Hematopoietic multipotent progenitor cell treated with erythropoietin and hydrocortisone succinate and interleukin-3 and kit ligand, for 15 days (in vitro differentiated cells): ENCODE measurements at places on chromosomes 3 and 15.
A peak's percentile ranks its signal among the peaks of the same experiment; 100 is the strongest.

GRCh38 chr3:30353711-30354467 is 252.5 kb upstream of the TGFBR2 start:
- no peak for DNase-seq

DNA sequence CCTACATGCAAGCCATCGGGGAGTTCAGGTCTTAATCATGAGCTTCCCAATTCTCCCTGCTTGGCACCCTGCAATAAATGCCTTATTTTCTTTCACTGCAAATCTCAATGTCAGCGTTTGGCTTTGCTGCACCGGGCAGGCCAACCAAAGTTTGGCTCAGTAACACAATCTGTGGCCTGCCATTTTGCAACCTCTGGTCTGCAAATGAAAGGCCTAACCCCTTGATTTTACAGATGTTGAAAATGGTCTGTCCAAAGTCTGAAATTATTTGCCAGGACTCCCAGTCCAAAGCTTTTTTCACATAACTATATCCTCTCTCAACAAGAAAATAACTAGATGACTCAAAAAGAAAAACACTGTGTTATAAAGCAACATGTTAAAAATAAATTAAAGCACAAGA is 34.0 kb upstream of the LEKR1 start:
- no peak for DNase-seq

DNA sequence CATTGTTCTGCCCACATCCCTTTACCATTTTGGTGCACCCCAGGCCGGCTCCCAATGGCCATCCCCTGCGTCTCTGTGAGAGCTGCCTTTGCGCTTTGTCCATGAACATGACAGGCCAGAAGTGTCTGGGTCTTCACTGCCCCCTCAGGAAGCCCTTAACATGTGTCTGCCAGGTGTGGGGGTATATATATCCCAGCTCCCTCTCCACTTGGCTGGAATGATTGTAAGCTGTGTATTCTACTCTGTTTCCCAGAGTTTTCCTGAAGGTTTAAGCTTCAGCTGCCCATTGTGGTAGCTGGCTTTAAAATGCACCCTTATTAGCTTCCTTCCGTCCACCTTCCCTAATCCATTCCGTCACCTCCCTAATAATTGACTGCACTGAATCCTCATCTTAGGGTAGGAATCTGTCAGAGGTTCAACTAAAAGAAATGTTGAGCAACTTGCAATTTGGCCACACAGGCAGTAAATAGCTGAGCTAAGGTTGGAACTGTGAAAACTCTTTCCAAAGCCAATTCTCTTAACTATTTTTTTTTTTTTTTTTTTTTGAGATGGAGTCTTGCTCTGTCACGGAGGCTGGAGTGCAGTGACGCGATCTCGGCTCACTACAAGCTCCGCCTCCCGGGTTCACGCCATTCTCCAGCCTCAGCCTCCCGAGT is 30.4 kb upstream of the UBE2E1 start:
- DNase-seq: no peak

GRCh38 chr3:144003051-144003450 is 31.4 kb downstream of the DIPK2A start:
- DNase-seq: no peak

GRCh38 chr3:196740481-196741248 is 1.0 kb downstream of the PAK2 start:
- DNase-seq: peak; percentile 25

GRCh38 chr3:87987952-87988351 is 70.9 kb downstream of the CGGBP1 start:
- peak; percentile 32 for DNase-seq

DNA sequence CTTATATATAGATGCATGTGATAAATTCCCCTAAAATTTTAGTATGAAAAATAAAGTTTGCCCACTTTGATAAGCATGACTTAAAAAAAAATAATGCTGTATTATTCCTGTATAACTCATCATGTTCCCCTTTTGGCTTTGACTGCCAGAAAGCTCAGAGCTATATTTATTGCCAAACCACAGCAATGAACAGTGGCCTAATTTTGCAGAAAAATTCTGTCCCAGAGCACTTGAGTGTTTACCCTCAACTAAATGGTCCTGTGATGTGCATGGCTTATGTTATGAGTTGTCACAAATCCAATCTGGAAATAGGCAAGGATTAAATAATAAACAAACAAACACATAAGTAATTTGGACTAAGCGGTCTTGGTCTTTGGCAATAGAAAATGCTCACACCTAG is 276.7 kb downstream of the SLC9A9 start:
- DNase-seq: no peak

GRCh38 chr3:155330370-155330769 is 36.9 kb upstream of the STRIT1 start:
- DNase-seq: no peak

DNA sequence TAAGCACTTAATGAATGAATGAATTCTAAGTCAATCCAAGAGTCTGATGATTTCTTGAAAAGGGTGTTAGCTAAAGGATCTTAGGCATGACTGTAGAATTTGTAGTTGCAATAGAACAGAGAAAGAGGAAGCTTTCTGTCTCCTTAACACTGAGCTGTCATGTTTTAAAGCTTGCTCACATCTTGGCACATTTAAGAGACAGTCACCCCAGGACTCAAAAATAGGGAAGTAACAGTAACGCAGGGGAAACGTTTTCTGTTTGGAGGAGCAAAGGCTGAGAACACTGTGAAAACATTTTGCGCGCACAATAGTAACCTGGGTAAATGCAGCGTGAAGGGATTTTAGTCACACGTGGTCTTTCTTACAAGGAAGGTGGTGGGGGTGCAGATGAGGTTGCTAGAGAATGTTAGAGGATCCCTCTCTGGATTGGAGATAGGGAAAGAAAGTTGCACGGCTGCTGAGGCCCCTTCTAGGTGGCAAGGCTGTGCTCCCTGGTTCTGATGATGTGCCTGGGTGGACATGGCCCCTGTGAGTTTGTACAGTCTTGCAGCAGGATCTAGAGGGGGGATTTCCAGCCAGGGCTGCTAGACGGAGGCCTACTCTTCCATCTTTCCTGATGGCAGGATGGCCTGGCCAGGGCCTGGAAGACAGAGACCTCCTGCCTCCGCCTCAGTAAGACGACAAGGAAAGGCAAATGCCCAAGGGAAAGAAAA is 12.0 kb downstream of the STARD5 start:
- DNase-seq: no peak

- no peak for DNase-seq
Measured at GRCh38 chr3:78021710-78022109, 981.8 kb downstream of the ROBO2 start.

DNA sequence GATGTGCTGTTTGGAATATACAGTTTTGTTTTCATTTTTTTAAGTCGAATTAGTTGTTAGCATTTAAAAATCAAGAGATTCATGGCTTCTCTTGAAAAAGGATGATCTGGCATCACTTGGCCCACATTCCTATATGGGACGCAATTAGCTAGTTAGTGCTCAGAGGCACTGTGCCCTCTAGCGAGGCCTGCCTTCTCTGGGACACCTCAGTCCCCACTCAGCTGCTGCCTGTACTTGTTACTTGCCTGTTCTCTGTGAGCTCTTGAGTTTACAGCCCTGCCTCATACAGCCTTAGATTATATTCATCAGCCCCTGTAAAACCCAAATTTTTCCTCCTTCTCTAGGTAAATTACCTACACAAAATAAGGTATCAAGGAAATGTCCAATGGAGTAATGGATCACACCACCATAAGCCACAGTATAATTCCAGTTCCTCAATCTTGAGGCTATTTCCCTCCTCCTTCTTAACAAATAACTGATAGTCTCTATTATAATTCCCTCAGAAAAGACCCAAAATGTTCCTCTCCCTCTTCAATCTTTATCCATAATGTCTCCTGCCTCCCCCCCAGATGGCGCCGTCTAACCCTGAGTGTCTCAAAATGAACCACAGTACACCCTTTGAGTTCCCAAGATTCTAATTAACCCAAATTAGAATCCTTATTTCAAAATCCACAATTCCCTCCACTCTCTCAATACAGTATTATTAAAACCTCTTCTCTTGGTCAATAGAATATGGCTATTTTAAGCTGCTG is 2.7 kb downstream of the ZMAT3 start:
- peak; percentile 34 for DNase-seq

DNA sequence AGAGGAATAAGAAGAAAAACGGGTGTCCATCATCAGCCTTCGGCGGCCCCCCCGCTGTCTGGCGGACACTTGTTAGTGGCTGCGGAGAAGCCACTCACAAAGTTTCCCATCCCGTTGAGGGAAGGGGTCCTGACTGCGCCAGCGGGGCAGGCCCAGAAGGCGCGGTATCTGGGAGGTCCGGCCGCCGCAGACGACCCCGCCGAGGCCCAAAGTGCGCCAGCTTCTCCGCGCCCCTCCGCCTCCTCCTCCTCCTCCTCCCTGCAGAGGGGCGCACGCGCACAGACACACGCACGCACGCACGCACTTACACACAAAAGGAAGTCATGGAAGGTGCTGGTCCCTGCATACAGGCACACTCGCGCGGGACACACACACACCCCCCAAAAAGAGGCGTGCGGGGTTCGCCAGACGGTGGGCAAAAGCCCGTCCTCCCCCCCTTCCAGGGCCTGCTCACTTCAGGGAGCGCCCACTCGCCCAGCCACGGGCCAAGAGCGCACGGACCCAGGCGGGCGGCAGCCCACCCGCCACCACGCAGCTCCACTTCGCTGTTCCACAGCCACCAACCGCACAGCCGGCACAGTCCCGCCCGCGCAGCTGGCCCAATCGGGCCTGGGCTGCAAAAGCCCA is 18.0 kb downstream of the ZNF148 start:
- DNase-seq: no peak

- no peak for DNase-seq
Measured at GRCh38 chr15:39488961-39489360, 91.9 kb upstream of the THBS1 start.

- DNase-seq: no peak
Measured at GRCh38 chr3:149486726-149487125, 12.2 kb downstream of the TM4SF4 start.

DNA sequence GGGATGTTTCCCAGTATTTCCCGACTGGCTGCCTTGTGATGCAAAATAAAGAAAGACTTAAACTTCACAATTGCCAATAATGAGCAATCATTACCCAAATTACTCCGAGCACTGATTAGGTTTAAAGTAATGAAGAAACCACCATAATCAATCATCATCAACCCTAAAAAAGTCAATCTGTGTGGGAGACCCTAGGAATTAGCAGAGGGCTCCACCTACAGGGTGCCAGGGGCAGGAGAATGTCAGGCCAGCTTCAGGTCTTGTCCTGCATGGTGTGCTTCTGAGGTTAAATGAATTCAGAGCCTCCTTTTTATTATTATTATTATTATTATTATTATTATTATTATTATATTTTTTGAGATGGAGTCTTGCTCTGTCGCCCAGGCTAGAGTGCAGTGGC is 478.0 kb upstream of the ARRDC4 start:
- DNase-seq: no peak

DNA sequence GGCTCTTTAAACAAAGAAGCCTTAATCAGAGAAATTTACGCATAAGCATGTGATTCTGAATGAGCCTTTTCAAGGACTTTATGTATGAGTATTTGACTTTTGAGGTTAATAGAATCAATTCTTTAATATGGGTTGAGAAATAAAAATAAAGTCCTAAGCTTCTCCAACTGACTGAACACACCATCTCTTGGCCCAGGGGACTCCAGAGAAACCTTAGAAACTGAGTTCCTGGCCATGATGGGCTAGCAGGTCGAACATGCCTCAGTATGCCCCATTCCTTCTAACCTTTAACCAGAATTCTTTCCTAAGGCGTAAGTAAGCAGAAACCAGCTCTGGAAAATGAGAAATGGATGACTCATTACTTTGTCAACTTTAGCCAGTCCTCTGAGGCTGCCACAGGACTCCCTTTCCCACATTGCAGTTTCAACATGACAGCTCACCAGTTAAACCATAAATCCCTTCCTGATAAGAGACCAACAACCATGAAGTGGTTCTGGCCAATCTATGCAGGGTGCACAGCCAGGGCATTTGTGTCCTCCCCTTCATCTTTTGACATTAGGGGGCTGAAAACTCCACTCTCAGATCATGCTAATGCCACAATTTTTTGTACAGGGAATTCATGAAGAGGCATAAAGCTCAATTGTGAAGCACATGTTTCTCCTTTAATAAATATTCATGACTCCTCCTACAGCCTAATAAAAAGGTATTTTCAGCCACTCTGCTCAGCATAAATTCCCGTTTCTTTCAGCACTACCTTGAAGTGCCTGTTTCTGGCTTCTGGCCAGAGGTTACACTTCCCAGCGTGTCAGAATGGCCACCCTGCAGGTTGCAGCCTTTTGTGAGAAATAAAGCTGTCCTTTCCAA is 33.3 kb downstream of the TM4SF18 start:
- no peak for DNase-seq

DNA sequence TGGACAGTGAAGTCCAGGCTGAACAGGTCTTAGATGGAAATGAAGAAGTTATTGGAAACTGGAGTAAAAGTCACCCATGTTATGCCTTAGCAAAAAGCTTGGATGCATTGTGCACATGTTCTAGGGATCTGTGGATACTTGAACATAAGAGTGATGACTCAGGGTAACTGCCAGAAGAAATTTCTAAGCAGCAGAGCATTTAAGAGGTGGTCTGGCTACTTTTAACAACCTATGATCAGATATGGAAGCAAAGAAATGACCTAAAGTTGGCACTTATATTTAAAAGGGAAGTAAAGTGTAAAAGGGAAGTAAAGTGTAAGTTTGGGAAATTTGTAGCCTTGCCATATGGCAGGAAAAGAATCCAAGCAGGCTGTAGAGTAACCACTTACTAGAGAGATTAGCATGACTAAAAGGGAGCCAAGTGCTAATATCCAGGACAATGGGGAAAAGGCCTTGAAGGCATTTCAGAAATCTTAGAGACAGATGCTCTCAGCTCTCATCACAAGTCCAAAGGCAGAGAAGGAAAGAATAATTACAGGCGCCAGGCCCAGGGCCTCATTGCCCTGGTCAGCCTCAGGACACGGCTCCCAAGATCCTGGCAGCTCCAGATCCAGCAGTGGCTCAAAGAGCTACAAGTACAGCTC is 73.9 kb upstream of the KCNH8 start:
- DNase-seq: no peak

DNA sequence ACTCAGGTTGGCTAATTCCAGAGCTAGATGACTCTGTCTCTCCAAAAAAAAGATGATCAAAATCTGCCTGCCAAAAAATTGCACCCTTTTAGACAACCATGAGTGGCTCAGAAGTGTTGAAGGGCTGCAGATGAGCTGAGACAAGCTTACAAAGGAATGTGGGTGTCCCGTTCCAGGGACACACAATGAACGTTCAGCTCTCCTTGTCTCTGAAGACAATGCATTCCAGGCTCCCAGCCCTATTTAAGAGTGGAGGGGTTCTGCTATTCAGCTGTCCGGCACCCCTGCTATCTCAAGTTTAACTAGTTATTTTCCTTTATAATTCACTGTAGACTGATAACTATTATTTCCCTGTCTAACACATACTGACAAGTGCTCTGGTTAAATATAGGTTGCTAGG is 355.1 kb upstream of the WNT5A start:
- DNase-seq: no peak

DNA sequence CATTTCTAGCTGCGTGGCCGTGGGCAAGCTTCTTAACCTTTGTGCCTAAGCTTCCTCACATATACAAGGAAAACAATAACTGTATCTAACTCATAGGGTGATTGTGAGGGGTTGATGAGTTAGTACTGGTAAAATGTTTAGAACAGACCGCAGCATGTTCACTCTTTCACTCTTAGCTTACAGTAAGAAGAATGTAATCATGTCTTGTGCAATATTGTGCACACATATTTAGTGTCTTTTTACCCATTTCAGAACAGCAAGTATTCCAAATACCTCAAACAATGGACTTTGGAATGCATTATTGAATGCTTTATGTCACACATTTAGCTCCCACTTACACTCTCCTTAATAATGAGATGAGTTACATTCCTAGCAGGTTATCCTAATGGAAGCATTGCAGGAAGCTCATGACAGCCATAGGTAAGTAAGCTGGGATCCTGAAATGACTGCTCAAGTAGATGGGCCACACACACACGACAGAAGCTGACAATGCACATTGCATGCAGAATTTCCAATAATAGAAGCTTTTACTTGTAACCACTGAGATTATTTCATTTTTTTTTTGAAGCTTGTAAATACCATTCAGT is 468.9 kb upstream of the WNT5A start:
- DNase-seq: no peak
